ENCODE measurements at places on chromosomes 3 and 15.

DNA sequence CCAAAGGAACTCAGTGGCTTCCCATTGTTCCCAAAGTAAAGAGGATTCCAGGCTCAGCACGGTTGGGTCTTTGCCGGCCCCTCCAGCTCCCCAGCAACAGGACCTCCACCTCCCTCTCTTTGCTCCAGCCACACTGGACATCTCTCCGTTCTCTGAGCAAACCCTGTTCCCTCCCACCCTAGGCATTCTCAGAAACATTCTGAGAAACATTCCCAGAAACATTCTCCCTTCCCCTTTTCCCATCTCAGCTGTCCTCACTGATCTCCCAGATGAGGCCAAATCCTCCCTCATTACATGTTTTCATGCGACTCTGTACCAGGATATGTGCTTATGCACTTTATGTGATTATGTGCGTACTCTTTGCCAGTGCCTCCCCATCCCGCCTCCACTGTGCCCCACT lies 14.1 kb downstream of the CCDC33 start:
- no peak for DNase-seq

GRCh38 chr15:95836536-95836935 lies 494.0 kb upstream of the NR2F2 start:
- no peak for DNase-seq

GRCh38 chr3:178736300-178736699 lies 200.1 kb downstream of the KCNMB2 start:
- no peak for DNase-seq

- no peak for DNase-seq
Observed at GRCh38 chr15:61138156-61138555, 90.9 kb downstream of the RORA start.

- no peak for DNase-seq
Observed at GRCh38 chr3:57982561-57983243, 25.5 kb upstream of the FLNB start.

DNA sequence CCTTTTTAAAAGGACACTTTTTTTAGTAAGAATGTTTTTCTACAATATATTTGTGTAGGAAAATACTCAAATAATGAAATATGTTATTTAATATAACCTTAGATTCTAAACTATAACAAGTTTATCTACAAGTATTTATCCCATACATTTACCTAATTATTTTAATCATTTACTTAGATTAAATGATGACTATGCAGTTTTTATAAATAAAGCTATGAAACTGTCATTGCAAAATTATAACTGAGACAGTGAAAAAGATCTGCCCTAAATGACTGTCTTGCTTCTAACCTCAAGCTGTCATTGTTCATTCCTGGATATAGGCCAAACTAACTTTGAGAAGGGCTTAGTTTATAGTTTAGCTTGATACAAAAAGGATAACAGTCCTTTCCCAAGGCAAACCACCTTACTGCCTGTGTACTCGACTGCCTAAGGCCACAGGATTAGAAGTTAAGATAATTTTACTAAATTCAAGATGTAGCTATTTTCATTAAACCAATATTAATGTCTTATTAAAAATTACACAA lies 84.1 kb downstream of the GLDN start:
- DNase-seq = peak; percentile 9

DNA sequence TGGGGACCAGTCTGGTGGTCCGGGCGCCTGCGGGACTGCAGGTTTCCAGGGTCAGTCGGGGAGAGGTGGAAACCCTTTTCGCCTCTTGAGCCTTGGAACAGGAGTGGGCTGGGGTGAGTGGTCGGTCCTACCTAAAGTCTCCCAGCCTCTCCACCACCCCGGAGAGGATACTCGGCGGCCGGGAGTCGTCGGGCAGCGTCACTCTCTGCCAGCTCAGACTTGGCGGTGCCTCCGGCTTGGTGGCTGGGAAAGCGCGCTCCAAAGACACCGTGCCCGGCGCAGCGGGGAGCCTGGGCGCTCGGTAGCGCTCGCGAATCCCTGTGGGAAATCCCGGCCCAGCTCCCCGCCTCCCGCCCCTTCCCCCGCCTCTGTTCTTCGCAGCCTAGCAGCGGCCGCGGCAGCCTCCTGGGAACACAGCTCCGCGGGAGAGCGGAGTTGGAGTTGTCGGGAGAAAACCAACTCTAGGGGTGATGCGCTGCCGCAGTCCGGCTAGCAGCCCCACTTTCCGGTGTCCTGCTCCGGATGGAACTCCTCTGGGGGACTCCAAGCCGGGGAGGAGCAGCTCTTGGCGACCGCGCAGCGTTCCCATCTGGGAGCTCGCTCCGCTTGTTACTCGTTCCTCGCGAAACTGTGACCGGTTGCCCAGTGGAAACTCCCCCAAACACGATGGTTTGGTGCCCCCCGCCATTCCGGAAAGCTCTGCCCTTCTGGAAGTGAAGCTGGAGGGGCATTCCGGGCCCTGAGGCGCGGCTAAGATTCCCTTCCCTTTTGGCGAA lies 1.4 kb downstream of the EPHB1 start:
- peak; percentile 41 for DNase-seq

- no peak for DNase-seq
Observed at GRCh38 chr15:35851491-35851890, 305.5 kb upstream of the DPH6 start.

Data from RPMI7951 (cell line).